Left cardiac atrium (tissue), 4 donors: ENCODE measurements at places on chromosomes 4 and X. TPM values are rescaled to one million over a fixed set of nuclear protein-coding genes. Genes with fewer than 3 reads are reported as not detected.

The GUCY2F gene
- total RNA-seq = not detected

DNA sequence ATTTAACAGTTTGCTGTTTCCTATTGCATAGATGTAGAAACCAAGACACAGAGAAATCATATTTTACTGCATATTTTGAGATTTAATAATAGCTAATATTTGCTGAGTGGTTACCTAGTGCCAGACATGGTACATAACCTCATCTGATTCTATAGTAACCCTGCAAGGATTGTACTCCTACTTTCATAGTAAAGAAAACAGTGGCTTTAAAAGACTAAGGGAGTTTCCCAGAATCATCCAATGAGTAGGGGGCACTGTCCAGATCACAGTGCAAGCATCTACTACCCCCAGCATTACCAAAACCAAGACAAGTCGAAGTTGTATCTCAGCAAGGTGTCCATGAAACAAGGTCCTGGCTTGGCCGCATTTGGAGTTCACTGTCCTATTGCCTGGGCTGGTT is 224.5 kb upstream of the TENM3 start:
- DNase-seq = no peak

DNA sequence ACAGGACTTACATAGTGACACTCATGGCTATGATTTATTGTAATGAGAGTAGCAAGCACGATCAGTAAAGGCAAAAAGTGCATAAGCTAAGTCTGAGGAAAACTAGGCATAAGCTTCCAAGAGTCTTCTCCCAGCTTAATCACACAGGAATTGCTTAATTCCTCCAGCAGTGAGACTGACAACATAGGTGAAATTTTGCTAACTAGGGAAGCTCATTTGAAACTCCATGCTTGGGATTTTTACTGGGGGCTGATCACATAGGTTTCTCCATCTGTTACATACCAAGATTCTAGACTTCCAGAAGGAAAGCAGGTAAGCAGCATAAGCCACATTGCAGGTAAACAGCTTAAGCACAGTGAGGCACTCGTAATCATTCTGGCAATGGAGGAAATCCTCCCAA is 71.8 kb upstream of the FHDC1 start:
- DNase-seq = no peak

DNA sequence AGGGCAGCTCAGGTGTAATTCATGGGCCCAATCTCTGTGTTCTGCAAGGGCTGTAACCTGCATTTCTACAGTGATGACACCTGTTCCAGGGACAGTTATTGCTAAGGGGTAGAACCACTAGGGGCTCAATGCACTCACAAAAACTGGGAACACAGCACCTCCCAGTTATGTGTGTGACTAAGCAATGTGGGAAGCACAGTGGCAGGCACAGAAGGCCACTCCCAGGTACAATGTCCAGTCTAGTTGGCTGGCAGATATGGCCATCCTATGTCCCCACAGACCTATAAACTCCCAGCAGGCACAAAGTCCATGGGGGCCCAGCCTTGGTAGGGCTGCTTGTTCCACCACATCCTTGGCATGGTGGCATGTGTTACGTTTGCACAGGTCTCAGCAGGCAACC is 25.7 kb downstream of the CXCL13 start:
- no peak for DNase-seq

GRCh38 chr4:56360071-56360470 is 27.2 kb downstream of the AASDH start:
- no peak for DNase-seq

GRCh38 chrX:20015945-20016615 is 25.2 kb upstream of the BCLAF3 start:
- DNase-seq = no peak

GRCh38 chr4:7971881-7972500 is 32.3 kb upstream of the AFAP1 start:
- DNase-seq = no peak

- no peak for DNase-seq
Measured at GRCh38 chr4:38523524-38524448, 140.2 kb upstream of the KLF3 start.

The LINC00632 gene
- total RNA-seq = 1,057 TPM

DNA sequence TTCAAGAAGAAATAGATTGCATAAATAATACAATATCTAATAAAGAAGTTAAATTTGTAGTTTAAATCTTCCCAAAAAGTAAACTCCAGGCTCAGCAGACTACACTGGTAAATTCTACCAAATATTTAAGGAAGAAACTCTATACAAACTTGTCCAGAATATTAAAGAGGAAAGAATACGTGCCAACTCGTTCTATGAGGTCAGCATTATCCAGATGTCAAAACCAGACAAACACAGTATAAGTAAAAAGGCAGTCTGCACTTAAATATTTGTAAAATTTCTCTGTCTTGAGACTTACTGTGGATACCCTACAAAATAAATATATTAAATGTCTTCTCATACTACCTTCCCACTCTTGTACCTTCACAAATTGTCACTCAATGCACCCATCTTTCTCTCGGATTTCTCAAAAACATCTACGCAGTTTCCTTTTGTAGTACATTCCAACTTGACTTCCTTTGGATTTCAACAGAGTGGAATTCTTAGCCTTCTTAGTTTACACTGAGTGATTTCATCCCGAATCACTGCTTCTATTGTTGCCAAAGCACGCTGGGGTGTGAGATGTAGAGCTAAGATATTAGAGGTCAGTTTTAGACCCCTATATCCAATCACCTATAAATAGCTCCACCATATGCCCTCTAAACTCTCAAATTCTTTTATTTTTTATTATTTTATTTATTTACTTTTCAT is 71.6 kb upstream of the MAB21L2 start:
- DNase-seq = no peak

DNA sequence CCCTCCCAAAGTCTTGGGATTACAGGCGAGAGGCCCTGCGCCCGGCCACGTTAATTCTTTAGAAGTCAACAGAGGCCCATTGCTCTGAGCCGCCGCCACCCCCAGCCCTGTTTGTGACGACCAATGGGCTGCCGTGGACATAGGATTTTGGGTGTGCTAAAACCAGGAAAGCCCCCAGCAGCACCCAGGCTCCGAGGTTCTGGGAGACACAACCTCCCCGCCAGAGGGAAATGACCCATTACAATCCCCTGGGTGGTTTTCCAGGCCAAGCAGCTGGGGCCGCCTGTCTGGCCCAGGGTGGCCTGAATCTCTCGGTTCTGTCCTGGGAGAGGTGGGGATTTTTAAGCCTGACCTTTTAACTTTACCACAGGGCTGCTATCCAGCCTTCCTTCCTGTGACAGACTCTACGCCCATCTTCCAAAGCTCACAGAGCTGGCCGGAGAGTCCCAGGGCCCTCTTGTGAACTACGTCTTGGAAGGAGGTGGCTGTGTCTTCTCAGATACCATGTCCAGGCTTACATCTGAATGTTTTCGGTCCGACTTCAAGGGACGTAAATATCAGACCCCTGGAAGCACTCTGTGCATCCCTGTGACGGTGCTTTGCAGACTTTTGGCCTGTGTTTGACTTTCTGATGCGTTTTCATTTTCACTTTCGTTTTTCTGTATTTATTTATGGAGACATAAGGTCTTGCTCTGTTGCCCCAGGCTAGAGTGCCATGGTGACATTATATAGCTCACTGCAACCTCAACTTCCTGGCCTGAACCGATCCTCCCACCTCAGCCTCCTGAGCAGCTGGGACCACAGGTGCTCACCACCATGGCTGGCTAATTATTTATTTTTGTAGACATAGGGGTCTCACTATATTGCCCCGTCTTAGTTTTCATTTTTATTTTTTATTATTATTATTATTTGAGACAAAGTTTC is 36.0 kb downstream of the P2RY8 start:
- no peak for DNase-seq

The SSX2B gene
- not detected for total RNA-seq

DNA sequence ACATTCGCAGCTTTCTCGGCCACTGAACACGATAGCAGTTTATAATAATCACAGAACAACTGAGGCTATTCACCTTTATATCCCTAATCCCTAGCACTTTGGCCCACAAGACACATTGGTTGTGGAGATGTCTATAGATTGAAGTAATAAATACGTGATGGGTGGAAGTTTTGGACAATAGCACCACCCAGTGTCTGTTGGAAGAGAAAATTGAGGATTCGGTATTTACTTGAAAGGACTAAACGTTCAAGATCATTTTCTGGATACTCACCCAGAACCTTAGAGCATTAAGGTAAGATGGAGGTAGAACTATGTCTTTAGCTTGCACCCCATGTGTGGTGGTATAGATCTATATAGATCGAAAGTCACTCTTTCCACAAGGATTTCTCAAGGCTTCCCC is 787 bp upstream of the TMSB15A start:
- DNase-seq = no peak

The REPS2 gene
- 10.5 TPM for total RNA-seq

GRCh38 chrX:11781734-11782370 is 23.8 kb downstream of the MSL3 start:
- DNase-seq = no peak

- peak; percentile 27 for DNase-seq
Measured at GRCh38 chr4:108772402-108772801, 9.5 kb upstream of the ETNPPL start.

DNA sequence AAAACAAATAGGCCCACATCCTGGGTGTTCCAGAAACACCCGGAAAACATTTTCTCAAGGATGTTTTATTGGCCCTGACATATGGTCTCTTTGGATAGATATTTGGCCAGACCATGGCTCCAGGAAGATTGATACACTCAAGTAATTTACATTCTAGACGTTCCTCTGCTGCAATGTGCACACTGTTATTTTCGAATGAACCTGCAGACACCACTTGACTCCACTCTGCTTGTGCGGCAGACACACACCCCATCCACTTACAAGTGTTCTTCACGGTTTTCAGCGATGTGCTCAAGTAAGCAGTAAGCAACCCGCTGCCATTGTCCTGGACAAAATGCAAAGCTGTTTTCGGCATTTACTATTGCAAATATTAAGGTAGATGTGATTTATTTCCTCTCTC is 12.0 kb upstream of the GPM6A start:
- no peak for DNase-seq

DNA sequence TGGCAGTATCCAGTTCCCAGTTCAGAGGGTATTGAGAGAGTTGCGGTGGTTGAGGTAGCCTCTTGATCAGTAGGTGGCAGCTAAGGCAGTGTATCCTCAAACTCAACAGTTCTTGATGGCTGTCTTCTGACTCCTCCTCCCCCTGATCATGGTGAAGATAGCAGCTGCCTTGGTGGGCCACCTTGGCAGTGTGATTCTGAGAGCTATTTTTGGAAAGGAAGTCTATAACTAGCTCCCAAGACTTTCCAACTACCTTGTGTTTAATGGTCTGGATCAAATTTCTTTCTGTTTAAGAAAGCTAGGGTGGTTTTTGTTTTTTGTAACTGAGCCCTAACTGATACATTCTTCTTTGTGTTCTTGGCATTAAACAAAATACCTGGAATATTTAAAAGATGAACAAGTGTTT is 10.5 kb upstream of the TBC1D19 start:
- no peak for DNase-seq

DNA sequence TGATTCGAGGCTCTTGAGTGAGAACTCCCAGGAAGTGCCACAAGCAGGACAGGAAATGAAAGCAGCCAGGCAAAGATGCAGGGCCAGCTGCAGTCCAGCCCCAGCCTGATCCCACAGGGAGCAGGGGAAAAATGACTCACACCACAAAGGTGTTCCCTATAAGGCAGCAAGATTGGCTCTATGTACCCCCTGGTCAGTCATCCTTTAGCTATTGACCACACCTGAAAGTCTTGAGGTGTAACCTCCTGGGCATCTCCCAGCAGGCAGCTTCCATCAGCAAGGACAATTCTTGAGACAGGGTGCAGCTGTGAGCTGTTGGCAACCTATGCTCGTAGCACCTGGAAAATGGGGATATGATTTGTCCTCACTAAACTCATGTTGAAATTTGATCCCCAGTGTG is 27.9 kb upstream of the EXOC1L start:
- DNase-seq = no peak

DNA sequence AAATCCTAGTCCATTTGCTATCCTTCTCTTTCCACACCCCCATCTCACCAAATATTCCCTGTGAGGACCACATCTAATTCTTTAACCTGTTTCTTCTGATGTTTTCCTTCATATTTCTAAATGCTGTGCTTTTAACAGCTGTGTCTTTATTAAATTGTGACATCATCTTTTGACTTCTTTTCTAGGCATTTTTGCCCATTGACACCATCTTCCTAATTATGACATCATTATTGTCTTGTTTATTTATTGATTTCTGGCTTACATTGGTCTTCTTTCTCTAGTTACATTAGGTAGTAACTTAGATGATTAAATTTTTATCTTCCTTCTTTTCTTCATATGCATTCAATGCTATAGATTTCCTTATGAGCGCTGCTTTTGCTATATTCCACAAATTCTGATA is 175.8 kb upstream of the PDE5A start:
- no peak for DNase-seq

The STIM2 gene
- total RNA-seq = 12.1 TPM

DNA sequence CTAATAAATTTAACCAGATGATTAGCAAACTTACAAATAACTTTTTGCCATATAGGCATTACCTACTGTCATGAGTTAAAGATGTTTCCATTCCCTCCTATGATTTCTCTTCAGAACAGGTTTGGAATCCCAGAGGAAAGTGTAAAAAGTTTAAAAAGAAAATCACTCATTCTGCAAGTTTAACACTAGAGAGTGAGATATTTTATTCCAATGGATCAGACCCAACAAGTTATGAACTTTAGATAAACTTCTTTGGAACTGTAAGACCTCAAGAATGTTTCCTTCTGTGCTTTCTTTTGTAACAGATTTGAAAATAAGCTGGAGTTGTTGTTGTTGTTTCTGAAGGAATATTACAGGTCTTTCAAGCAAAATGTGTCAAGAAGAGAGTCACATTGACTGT is 51.6 kb downstream of the PPP3CA start:
- DNase-seq = no peak

DNA sequence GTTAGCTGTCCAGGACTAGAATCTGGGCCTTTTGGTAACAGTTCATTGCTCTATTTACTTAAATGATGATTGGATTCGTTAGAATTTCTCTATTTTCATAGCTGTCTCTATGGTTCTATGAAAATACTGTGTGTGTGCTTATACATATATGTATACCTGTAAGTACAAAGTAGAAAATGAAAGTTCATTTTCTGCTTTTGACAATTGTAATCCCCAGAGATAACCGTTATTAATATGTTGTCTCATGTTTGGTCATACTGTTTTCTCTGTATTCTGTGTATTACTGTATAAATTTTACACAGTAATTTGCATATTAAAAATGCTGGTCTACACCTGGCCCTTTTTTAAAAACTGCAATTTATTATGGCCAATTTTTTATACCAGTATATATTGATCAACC is 55.4 kb downstream of the CLCN3 start:
- no peak for DNase-seq

The NAP1L3 gene
- total RNA-seq = 6.6 TPM

- DNase-seq = no peak
Measured at GRCh38 chr4:1983846-1984405, 24.8 kb downstream of the NELFA start.

- DNase-seq = no peak
Measured at GRCh38 chr4:130600706-130601105, 1504.8 kb downstream of the C4orf33 start.
